Left hindlimb (tissue), 1 donor: ENCODE measurements at places on chromosomes 6 and 20.

DNA sequence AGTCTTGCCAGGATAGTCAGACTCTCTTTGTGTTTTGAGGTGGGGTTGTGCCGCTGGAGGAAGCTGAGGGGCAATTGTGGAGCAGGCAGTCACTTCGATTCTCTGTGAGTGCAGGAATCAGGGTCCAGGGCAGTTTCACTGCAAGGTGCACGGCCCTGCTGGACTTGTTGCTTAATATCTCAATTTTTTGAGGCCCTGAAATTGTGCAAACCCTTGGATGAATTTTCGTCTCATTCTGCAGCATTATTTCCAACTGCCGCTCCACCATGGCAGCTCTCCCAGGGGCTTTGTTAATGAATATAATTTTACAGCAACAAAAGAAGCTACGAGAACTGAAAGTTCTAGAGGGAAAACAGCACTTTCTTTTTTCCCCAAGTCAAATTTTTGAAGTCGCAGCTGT, 531.9 kb downstream of the QKI start:
- no peak for DNase-seq

GRCh38 chr6:127069659-127070279, 48.7 kb upstream of the RSPO3 start:
- DNase-seq, result no peak

- DNase-seq, result peak; percentile 5
Observed at GRCh38 chr6:41056768-41057490, 3.9 kb downstream of the APOBEC2 start.

DNA sequence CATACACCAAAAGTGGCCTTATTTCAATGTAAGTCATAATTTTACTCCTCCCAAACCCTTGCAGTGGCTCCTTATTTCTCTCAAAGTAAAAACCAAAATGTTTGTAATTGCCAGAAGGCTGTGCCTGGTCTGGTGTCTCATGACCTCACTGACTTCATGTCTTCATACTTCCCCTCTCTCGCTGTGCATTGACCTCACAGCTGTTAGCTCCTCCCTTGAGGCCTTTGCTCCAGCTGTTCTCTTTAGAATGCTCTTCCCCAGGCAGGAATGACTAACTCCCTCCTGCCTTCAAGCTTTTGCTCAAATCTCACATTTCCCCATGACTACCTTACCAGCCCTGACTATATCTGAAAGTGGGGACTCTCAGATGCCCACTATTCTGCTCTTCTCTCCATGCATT, 83.3 kb downstream of the MTFR2 start:
- no peak for DNase-seq

- DNase-seq, result no peak
Observed at GRCh38 chr20:43571771-43572170, 12.9 kb downstream of the SGK2 start.

GRCh38 chr20:58131151-58131550, 97.3 kb downstream of the ANKRD60 start:
- DNase-seq, result peak; percentile 75

DNA sequence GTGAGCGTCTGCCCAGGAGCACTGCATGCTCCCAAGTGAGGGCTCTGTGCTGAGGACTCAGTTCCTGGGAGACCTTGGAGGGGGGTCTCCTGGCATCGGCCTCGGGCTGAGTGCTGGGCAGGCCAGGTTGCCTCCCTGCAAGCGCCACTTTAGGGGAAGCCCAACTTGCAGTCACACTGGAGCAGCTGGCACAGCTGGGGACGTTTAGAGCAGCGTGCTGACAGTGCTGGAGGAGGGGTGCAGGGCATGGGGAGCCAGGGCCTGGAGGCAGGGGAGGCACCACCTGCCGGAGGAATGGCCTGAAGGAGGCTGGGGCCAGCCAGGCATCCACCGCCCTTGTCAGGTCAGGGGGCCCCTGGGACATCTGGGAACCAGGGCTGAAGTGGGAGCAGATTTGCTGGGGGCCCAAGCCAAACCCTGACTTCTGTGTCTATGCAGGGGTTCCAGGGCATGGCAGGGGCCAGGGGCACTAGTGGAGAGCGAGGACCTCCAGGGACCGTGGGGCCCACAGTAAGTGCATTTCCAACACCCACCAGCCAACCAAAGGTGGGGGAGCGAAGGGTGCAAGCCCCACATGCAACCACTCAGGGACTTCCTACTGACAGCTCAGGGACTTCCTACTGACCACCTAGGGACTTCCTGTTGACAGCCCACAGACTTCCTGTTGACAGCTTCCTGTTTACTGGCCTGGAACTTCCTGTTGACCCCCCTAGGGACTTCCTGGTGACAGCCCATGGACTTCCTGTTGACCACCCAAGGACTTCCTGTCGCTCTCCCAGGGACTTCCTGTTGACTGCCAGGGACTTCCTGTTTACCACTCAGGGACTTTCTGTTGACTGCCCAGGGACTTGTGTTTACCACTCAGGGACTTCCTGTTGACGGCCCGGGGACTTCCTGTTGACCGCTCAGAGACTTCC, 33.6 kb downstream of the COL20A1 start:
- DNase-seq, result no peak

DNA sequence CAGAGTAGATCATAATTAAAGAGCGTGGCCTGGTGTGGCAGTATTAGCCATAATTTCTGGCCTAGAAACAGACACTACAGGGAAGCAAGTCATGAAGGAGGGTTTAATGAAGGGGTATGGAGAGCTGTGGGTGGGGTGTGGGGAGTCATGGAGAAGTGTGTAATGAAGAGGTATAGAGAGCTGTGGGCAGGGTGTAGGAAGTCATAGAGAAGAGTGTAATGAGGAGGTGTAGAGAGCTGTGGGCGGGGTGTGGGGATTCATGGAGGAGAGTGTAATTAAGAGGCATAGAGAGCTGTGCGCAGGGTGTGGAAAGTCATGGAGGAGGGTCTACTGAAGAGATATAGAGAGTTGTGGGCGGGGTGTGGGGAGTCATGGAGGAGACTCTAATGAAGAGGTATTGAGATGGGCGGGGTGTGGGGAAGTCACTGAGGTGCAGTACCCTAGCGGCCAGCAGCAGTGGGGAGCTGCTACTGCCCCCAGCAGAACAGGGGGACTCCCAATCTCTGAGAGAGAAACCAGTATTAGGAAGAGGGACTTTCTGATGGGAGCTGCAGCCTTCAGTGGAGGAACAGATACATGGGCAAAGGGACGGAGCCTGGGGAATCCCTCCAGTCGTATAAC, 145.4 kb upstream of the FOXA2 start:
- no peak for DNase-seq

- DNase-seq, result no peak
Observed at GRCh38 chr6:169975701-169976100, 224.3 kb downstream of the ERMARD start.

- DNase-seq, result no peak
Observed at GRCh38 chr6:84197708-84198107, 29.7 kb downstream of the CEP162 start.

DNA sequence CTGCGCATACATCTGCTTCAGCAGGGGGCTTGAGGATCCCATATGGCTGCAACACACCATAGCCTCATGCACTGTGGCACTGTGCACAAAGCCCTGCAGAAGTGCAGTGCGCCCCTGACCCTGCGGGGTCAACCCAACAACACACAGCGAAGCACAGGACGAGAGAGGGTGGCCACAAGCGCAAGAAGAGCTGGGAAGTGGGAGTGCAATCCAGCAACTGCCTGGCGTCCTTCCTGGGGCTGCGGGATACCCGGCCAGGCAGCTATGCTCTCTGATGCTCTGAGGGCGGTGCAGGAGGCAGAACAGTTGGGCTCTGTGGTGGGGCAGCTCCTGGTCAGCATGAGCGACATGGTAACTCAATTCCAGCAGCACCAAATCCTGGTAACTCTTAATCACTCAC, 5.6 kb upstream of the ACSS1 start:
- DNase-seq, result peak; percentile 24
